Fibroblast of mammary gland (primary cell): ENCODE measurements at places on chromosomes 1 and 21.

GRCh38 chr1:8392522-8392921 is 74.6 kb downstream of the SLC45A1 start:
- peak; percentile 48 for DNase-seq

- DNase-seq = peak; percentile 5
Observed at GRCh38 chr1:201260236-201260590, 23.1 kb upstream of the PKP1 start.

GRCh38 chr1:168897249-168897648 is 168.2 kb upstream of the DPT start:
- DNase-seq = peak; percentile 21

DNA sequence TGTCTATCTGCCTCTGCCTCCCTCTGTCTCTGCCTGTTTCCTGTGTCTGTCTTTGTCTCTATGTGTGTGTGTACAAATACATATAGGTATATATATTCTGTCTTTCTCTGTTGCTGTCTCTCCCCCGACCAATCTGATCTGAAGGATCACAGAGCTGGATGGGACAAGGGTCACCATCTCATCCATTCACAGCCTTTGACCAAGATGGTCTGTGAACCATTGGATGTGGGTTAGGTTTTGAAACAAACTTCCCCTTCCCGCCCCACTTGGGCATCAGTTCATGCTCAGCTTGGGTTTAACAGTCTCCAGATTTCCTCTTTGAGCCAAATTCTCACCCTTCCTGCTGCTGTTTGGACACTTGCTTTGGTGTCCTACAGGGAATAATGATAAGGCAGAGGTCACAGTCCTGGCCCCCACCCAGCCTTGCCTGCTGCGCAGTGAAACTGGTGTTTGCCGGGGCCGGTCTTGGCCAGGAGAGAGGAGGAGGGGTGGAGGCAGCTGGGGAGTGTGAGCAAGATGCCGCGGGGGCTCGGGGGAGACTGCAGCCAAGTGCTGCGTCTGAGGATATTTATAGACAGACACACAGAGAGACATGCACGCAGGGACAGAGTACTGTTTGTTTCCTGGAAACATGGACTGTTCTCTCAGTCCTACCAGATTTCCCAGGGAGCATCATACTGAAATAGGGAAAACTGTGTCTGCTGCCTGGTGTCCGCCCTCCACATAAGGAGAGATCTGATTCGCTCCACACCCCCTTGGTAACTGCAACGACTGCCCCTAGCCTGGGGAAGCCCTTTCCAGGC is 27.0 kb upstream of the BTG2 start:
- DNase-seq = peak; percentile 69

GRCh38 chr1:224489534-224490365 is 55.2 kb upstream of the WDR26 start:
- no peak for DNase-seq

DNA sequence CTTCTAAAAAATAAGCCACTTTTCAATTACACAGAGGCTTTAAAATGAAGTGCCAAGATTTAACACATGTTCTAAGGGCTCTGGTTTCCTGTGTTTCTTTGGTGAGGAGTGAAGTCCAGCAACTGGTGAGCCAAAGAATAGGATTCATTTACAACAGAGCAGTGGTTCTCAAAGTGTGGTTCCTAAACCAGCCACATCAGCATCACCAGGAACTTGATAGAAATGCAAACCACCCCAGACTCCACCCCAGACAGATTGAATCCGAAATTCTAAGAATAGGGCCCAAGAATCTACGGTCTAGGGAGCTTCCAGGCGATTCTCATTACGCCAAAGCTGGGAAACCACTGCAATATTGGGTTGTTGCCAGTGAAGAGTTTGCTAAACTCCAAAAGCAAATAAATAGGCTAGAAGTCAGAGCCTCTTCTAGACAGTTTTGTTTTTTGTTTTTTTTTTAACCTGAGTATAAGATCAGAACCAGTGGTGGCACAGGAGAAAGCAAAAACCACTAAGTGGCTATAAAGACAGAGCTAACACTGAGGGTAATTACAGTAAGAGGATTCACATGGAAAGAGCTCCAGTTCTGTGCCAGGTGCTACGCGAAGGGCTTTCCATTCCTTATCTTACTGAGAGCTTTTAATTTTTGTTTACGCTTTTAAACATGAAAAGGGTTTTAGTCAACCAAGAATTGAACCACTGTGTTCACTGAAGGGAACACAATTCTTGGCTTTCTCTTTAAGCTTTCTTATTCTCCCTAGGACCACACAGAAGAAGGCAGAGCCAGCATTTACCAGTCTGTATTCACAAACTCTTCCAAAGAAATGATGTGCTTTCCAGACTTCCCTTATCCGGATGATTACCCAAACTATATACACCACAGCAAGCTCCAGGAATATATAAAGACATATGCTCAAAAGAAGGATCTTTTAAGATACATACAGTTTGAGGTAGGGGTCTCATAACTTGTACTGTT is 42.4 kb upstream of the FMO2 start:
- peak; percentile 96 for DNase-seq

DNA sequence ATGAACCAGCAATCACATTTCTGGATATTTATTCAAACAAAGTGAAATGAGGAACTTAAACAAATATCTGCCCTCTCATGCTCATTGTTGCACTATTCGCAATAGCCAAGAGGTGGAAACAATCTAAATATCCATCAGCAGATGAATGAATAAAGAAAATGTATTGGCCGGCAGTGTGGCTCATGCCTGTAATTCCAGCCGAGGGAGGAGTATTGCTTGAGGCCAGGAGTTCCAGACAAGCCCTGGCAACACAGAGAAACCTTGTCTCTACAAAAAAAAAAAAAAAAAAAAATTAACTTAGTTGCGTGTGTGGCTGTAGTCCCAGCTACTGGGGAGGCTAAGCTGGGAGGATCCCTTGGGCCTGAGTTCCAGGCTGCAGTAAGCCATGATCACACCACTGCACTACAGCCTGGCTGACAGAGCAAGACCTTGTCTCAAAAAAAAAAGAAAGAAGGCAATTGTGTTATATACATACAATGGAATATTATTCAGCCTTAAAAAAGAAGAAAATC is 191.4 kb downstream of the AKT3 start:
- DNase-seq = no peak

DNA sequence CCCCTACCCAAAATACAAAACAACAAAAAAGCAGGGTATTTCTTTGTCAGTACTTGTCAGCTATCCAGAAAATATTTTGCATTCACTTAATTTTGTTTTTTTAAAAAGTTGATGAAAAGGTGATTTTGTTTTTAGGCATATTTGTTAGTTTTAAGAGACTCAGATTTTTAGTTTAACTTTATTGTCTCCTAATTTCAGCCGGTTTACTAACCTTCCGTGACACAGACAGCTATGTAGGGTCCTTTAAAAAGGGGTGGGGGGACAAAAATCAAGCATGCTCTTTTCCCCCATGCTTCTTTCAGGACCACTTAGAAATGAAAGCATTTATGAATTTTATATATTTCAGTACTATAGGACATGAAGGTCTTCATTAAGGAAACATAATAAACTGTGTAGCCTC is 1.6 kb downstream of the PBX1 start:
- DNase-seq = no peak

DNA sequence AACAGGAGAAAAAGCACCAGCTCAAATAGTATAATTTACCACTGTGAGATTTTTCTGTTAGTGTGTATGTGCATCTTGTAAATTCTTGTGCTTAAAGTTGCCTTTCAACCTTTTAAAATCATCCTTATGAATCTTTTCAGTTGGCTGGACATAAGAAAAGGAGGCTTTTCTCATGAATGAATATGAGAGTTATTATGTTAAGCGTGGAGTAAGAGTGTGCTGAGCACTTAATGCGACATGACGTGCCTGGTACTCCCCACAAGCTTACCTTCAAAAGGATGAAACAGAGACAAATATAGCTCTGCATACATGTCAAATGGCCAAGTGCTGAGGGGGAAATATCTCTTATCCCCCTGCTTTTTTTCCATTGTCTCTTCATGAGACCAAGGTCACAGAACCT is 85.3 kb upstream of the ADGRL2 start:
- no peak for DNase-seq

- peak; percentile 62 for DNase-seq
Observed at GRCh38 chr1:167533851-167534300, 15.5 kb upstream of the CD247 start.

DNA sequence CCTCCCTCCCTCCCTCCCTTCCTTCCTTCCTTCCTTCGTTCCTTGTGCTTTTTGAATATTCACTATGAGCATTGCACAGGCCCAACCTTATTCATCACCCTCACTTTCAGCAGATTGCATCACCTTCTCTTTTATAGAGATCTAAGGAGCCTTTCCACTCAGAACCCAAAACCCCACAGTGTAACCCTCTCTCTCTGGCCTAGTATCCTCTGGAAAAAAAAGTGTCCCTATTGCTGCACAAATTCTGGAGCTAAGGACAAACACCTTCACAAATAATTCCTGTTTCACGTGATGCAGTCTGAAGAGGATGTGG is 25.6 kb downstream of the OR10J5 start:
- DNase-seq = no peak

DNA sequence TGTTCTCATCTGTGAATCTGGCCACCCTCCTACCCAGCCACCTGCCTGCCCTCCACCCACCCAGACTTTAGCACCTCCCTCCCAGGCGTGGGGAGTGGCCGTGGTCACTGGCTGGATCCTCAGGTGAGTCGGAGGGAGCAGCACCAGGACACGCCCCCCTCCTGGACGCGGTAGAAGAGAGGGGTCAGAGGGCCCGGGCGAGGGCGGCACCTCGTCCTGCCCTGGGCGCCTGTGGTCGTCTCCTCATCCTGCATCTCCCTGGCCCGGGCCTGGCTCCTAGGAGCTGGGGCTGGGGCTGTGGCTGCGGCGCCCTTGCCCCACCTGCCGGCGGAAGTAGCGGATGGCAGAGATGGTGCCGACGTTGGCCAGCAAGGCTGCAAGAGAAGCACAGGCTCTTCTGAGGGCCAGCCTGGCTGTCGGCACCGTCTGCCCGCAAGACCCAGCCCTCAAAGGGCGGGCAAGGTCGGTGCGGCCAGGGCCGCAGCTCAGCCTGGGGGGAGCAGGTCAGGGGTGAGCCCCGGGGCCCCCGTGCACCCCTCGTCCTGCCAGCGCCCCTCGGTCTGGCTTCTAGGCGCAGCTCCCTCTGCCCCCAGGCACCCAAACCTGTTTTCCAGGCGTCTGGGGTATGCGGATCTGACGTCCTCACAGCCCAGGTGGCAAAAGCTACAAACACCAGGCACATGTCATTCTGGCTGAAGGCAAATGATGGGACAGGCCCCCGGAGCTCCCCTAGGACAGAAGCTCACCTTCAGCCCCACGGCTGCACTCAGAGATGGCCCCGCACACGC is 5.8 kb downstream of the PERM1 start:
- peak; percentile 38 for DNase-seq

DNA sequence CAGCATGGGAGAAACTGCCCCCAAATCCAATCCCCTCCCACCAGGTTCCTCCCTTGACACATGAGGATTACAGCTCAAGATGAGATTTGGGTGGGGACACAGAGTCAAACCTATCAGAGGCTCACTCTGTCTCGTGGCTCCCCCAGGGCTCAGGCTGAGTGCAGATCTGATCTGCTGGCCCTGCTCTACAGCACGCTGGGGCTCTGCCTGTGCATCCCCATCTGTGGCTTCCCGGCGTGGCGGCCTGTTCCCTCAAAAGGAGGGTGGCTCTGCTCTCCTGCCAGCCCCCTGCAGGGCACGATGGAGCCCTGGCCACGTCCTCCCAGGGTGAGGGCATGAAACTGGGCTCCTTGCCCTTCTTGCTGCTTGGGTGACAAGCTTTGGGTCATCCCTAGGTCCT is 19.8 kb upstream of the SMYD3 start:
- no peak for DNase-seq

DNA sequence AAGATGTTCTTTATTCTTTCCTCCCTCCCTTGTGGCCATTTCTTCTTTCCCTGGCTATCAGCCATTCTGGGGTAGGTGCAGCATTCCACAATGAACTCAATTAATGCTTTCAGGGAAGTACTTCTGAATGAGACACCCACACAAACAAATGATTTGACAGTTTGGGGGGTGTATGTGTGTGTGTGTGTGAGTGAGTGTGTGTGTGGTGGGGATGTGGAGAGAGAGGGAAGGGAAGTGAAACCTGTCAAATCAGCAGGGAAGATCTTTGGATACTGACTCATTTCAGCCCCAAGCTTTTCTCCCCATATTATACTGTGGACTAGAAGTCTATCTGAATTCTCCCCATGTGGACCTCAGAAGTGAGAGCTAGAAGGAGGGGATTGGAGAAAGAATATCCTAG is 154.9 kb upstream of the CD34 start:
- DNase-seq = peak; percentile 21

GRCh38 chr1:185408700-185409270 is 91.7 kb upstream of the IVNS1ABP start:
- DNase-seq = peak; percentile 12

DNA sequence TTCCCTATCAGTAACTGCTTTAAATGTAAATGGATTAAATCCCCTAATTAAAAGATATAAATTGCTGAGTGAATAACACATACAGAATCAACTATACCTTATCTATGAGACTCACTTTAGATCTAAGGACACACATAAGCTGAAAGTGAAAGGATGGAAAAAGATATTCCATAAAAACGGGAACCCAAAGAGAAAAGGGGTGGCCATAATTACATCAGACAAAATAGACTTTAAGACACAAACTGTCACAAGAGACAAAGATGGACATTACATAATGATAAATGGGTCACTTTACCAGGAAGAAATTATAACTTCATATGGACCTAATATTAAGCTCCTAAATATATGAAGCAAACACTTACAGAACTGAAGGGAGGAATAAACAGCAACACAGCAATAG is 59.2 kb downstream of the SLC25A24 start:
- DNase-seq = no peak

DNA sequence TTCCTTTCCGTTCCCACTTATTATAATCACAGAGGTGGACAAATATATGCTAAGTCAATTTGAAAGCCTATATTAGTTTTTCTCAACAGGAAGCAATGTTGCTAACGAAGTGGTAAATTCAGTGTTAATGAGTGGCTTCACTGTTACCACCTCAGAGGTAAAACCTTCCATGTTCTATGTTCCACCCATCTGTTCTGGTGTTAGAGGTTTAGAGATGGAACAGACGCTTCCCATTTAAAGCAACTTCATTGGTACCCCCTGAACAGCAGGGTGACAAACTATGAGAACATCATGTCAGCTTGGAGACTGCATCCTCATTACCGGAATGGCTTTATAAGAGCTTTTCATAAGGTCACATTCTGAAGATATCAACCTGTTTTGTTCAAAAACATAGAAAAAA is 77.9 kb downstream of the ZNF644 start:
- DNase-seq = no peak

- DNase-seq = peak; percentile 79
Observed at GRCh38 chr1:14340002-14340785, 258.3 kb upstream of the KAZN start.

GRCh38 chr1:173502104-173502503 is 25.0 kb downstream of the PRDX6 start:
- DNase-seq = no peak

- no peak for DNase-seq
Observed at GRCh38 chr1:244394346-244394745, 57.4 kb downstream of the ADSS2 start.
